ENCODE measurements at places on chromosomes 5 and 9.

- no peak for DNase-seq
These were observed 56.3 kb upstream of the DIRAS2 start for GRCh38 chr9:90698871-90699440.

GRCh38 chr5:26569929-26570258 is 468.5 kb downstream of the CDH9 start:
- DNase-seq = no peak

GRCh38 chr9:22528485-22528884 is 81.9 kb downstream of the DMRTA1 start:
- no peak for DNase-seq

- DNase-seq = no peak
These were observed at the start of gene AMBP for GRCh38 chr9:114078021-114078780. AMBP (minus strand) TSS chr9:114078300; CDS start chr9:114078209, 91 bp downstream.

DNA sequence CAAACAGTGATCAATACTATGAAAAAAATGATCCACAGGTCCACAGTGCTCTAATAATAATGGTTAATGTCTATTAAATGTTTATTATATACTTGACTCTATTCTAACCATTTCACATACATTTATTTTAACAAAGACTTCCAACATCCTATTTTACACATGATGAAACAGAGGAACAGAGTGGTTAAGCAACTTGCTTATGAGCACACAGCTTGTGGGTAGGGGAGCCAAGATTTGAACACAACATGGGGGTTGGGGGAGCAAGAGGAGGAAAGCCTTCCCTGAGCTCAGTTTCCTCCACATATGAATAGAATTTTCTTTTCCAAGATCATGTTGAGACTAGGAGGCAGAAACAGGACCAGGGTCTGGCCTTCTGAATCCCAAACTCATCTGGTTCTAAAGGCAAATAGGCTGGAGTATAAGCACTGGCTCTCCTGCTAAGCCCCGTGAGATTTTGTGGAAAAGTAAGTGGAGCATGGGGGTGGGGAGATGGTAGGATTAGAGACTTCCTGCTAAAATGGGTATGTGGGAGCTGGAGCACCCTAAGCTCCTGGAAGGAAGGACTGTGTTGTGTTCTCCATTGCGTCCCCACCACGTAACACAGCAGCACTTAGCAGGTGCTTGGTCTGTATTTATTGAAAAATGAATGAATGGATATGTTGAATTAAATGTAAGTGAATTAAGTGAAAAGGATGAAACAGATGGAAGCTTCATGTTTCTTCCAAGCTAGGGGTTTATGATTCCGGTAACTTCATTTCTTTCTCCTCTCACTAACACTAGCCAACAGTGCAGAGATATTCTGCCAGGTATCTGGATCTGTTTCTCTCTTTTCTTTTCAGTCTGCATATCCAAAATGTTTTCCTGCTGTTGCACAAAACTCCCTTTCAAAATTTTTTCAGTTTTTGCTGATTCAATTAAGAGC is 26.9 kb upstream of the GALNT10 start:
- DNase-seq = no peak
